ENCODE measurements at places on chromosomes 6 and 20. TPM values are rescaled to one million over a fixed set of nuclear protein-coding genes. Genes with fewer than 3 reads are reported as not detected.

PTGIS gene
- 27.7 TPM for total RNA-seq

WFDC12 gene
- total RNA-seq, result not detected

CST4 gene
- not detected for total RNA-seq

TREML2 gene
- total RNA-seq, result 0.10 TPM

SPATA25 gene
- 6.4 TPM for total RNA-seq

FAM229B gene
- total RNA-seq, result 12.1 TPM

LAMA4 gene
- total RNA-seq, result 247 TPM

BPIFA1 gene
- total RNA-seq, result 109 TPM

CPNE5 gene
- 8.7 TPM for total RNA-seq

HS3ST5 gene
- total RNA-seq, result 0.21 TPM

HSD17B8 gene
- total RNA-seq, result 24.7 TPM

NRSN1 gene
- 0.51 TPM for total RNA-seq

All from tongue (tissue), 3 donors.